ENCODE measurements at places on chromosomes 6 and 20.

DNA sequence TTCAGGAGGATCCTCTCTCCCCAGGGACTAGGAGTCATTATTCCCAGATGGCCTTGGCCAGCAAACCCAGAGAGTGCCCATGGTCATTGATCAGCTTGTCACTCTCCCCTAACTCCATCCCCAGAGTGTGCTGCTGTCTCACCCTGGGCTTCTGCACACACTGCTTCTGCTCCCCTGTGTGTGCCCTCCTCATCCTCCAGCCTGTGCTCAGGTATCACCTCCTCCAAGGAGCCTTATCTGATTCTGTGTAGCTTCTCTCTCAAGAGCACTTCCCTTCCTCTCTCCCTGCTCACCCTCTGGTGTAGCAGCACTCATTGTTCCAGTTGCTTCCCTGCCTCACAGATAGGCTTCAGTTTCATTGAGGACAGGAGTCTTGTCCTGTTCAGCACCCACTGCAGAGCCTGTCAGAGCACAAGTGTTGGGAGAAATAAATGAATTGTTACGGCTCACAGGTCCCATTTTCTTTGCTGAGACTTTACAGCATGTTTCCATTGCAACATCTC, 102.4 kb downstream of the JAG1 start:
- DNase-seq, result no peak

DNA sequence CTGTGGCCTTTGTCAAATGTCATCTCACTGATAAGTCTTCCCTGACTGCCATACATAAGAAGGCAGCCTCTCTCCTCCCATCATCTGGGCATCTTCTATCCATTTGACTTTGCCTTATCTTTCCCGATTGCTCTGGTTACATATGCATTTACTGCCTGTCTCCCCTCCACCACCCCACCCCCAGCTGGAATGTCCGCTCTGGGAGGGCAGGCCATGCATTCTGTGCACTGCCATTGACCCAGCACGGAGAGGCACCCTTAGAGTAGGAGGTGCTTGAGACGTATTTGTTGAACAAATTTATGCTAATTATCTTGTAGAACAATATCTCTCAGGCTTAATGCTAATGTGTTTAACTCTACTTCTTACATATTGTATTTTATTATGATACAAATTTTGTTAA, 183.9 kb upstream of the HDAC2 start:
- no peak for DNase-seq

DNA sequence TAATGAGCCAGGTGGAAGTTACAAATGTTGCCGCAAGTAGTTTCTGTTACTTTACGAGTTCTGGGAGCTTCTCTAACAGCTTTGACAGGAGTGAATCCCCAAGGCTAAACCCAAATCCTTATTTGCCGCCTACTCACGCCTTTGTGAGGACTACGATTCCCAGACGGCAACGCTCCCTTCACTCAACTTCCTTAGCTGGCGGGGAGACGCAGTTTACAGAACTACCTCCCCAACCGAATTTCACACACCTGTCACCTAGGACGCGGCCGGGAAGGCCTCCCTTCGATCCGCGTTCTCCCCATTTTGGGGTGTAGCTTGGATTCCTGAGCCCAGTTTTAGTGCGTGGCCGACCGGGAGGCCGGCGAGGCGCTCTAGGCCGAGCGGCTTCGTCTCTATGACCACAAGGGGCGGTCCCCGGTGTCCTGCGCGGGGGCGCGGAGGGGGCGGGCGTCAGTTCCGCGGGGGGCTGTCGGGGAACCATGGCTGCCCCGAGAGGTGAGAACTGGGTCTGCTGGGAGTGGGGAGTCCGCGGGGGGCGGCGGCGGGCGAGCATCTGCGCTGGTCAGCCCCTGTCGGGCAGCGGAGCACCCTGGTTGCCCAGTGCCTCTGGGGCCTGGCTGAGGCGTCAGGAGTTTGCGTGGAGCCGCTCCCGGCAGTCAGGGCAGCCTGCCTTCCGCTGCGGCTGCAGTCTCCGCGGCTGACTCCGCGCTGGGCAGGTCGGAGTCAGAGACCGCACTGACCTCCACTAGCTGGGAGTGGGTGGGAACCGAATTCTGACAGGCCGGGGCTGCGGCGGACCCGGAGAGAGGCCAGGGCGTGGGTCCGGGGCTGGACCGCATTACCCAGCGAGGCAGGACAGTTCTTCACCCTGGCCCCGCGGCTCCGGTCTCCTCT, at the start of gene SLC35A1:
SLC35A1 (plus strand) TSS at position 450 of the 894 bp plus-strand sequence; CDS start at position 480, 30 bp downstream.
- peak; percentile 90 for DNase-seq

DNA sequence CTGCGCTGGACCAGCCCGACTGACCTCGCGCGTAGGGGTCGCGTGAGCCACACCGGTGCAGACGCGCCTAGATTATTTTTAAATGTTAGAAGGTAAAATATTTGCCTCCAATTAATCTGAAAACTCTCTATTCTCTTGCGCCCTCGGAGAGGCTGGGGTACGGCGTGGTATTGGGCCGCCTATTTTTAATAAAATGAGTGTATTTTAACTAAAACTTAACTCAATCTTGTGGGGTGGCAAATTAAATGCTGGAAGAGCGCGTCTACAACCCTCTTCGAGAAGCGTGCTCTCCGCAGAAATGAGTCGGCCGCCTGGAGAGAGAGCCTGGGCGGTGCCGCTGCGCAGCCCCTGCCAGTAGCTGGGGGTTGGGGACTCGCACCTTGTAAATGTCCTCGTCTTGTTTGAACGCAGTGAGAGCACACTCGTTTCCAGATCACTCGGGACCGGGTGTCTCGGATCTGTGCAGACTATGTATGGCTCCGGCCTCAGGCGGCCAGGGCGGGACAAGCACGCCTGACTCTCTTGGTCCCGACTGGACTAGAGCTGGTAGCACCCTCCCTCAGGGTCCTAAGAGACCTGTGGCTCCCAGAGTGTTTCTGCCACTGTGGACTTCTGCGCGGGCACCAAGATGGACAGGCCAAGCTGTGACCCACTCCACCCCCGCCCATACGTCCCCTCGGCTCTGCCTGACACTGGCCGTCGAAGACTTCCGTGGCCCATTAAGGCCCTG, 2.0 kb upstream of the MAFB start:
- DNase-seq, result no peak

DNA sequence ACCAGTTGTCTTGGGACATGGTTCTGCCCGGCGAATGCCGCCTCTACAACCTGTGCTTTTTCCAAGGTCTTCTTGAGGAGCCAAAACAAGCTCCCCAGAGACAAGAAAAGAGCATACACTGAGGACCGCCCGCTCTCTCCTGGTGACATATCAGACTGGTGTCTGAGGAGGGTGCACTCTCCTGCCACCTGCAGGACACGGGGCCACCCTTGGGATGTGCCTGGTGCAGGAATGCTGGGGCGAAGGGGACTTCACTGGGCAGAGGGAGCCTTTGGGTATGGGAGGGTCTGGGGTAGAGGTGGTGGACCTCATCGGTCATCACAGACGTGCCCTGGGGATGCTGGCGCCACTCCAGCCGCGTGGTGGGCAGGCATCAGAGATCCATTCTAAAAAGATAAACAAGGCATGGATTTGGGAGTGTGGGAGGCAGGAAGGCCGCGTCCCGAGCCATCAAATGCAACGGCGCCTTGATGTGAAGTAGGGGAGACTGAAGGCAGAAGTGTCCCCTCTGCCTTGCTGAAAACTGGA, 163.3 kb downstream of the CD83 start:
- no peak for DNase-seq

GRCh38 chr6:63553208-63553607, 19.1 kb upstream of the LOC128125822 start:
- DNase-seq, result no peak

GRCh38 chr6:43733471-43734293, 36.3 kb upstream of the VEGFA start:
- no peak for DNase-seq

GRCh38 chr6:20061952-20062351, 150.3 kb downstream of the MBOAT1 start:
- DNase-seq, result no peak

- DNase-seq, result no peak
These were observed 2.2 kb downstream of the RGS19 start for GRCh38 chr20:64077094-64077493.

DNA sequence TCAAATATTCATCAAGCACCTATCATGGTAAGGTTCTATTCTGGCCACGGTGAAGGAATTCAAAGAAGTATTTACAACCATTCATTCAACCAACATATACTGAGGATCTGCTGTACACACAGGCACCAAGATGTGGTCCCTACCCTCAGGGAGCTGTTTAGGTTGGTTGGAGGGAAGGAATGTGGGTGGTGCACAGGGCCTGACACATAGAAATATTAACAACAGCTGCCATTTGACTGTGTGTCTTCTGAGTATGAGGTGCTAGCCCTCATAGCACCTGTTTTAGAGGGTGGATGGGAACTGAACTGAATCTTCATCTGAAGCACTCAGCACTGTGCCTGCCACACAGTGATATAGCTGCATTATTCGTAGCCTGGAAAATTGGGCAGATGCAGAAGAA, 7.3 kb downstream of the SNPH start:
- DNase-seq, result no peak

GRCh38 chr6:33777398-33778388, 11.2 kb downstream of the LEMD2 start:
- DNase-seq, result no peak

DNA sequence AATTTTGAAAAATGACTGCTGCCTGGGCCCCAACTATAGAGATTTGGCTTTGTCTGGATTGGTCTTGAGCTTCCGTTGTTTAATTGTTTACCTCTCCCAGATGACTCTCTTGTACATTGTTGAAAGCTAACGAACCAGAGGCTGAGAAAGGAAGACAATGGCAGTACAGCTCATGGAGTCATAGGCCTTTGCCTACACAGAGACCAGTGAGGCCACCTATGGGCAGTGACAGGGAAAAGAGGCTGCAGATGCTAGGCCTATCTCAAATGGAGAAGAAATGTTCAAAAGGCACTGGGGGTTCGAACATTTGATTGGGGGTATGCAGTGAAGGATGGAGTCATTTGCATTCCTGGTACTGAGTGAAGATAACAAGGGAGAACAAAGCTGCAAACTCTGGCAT, 29.1 kb downstream of the OPN5 start:
- no peak for DNase-seq

DNA sequence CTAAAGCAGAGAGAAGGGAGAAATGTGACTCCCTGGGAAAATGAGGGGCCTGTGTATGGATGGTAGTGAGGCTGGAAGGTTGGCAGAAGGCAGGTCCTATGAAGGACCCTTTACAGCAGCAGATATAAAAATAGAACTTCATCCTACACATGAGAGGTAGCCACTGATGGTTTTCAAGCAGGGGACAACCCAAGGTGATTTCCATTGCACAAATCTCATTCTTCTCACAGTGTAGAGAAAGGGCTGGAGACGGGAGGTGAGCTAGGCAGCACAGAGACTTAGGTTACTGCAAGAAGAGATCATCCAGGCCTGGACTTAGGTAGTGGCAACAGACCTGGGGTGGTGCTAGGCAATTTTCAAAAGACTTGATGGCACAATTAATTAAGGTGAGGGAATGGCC, 30.7 kb downstream of the TRAM2 start:
- DNase-seq, result no peak

- DNase-seq, result no peak
These were observed 23.0 kb downstream of the USP49 start for GRCh38 chr6:41872147-41872546.

DNA sequence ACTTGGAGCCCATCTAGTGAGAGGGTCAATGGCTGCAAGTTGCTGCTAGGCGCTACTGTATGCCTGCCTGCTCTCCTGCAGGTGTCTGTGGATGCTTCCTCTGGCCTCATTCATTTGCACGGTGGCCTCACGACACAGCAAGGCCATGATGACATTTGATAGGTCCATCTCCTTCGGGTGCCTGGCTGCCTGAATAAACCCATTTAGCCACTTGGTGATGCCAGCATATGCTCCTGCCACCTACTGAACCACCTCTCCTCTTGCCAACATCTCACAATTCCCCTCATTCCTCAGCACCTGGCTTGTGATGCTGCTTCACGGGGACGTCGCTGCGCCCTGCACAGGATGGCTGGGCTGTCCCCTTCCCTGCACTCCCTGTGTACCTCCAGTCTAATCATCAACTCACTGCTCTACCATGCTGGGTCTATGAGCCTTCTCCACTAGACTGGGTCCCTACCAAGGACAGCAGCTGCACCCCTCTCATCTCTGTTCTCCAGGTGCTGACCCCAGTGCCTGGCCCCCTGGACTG, 51.1 kb downstream of the AGPAT4 start:
- DNase-seq, result no peak

GRCh38 chr6:157906537-157907061, 75.1 kb upstream of the SYNJ2 start:
- DNase-seq, result no peak

Measured in mucosa of descending colon (tissue), 3 donors.